Activated CD4-positive, alpha-beta T cell treated with anti-CD3 and anti-CD28 coated beads, Interleukin-2, amount 10 ng/mL, durations not matched to agents 7 days and 5 days (primary cell): ENCODE measurements at places on chromosomes 2 and 18. TPM values are rescaled to one million over a fixed set of nuclear protein-coding genes. Genes with fewer than 3 reads are reported as not detected.

DNA sequence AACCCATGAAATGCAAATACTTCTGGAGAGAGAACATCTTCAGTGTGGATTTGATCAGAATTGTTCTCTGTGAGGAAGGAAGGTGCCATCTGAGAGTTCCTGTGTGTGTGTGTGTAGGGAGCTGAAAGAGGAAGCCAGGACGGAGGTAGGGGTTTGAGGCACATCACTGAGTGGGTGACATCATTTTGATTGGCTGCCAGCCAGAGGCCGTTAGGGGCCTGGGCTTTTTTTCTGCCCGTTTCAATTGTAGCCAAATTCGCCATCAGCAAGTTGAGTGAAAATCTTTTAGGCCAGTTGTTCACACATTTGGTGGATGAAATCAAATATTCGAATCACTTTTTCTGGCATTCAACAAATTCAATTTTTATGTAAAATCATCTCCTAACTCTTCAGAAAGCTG is 48.9 kb downstream of the TSN start:
- no peak for DNase-seq
- H3K27ac ChIP-seq: no peak overlapping the region
- no peaks in the 10 kb centered on the region for H3K4me1 ChIP-seq
- H3K4me3 ChIP-seq: no peak overlapping the region
- H3K27me3 ChIP-seq: peaks cover 23% of the 10 kb centered on the region

DNA sequence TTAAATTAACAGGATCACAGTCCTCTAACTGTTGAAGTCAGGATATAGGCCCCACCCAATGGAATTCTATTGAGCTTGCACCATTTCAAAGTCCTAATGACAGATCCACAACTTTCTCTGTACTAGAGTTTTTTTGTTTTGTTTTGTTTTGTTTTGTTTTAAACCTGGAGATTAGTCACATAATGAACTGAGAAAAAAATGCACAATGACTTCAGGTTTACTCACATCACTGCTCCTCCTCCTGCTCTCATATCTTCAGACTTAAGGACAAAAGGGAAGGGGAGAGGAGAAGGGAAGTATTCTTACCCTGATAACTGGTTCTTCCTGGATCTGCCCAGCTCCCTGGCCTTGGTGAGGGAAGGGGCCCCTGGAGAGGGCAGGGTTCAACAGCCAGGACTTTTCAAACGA is 208.2 kb upstream of the EPHA4 start:
- no peak overlapping the region for H3K27ac ChIP-seq
- H3K4me3 ChIP-seq: no peak overlapping the region
- H3K27me3 ChIP-seq: no peaks in the 10 kb centered on the region
- H3K36me3 ChIP-seq: no peaks in the 10 kb centered on the region
- H3K4me1 ChIP-seq: no peaks in the 10 kb centered on the region

DNA sequence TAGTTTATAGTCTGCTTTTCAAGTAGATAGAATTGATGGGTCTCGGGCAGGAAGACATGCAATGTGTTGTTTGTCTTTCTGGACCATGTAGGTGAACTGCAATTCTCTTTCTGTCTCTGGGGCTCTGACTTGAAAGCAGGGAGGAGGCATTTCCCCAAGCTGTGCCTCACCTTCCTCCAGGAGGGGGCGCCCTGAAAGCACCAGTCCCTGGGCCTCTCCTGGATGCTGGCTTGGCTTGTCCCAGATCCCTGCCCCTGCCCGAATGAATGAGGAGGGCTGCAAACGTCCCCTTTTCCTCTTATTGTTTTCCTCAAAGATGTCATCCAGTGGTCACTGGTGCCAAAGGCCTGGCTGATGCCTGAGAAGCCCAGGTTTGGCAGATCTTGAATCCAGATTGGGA is 270.6 kb downstream of the CELF4 start:
- no peaks in the 10 kb centered on the region for H3K36me3 ChIP-seq
- H3K4me1 ChIP-seq: no peaks in the 10 kb centered on the region
- no peak overlapping the region for H3K4me3 ChIP-seq
- H3K27ac ChIP-seq: no peak overlapping the region

GRCh38 chr2:167353605-167354280 is 465.5 kb downstream of the XIRP2 start:
- H3K36me3 ChIP-seq: no peaks in the 10 kb centered on the region
- no peaks in the 10 kb centered on the region for H3K4me1 ChIP-seq
- no peak overlapping the region for H3K4me3 ChIP-seq
- no peak for DNase-seq

DNA sequence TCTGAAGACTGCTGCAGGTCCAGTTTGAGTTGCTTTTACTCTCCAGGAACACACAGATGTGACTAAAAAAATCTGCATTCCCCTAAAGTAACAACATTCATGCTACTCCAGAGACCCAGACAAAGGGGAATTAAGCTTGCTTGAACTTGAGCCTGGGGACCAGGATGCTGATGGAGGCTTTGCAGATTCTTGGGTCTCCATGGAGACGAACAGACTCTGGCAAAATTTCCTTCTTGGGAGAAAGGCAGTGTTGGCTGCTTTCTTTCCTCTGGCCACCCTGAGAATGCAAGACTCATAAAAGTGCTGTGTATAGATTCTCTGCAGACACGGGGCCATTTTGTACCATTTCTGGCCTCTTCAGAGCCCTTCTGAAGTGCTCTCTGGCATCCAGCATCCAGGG is 112.0 kb downstream of the ACTR3 start:
- no peak for DNase-seq
- no peaks in the 10 kb centered on the region for H3K4me1 ChIP-seq
- H3K4me3 ChIP-seq: no peak overlapping the region
- peaks cover 12% of the 10 kb centered on the region for H3K27me3 ChIP-seq

- H3K4me3 ChIP-seq: no peak overlapping the region
- peaks cover 19% of the 10 kb centered on the region for H3K27me3 ChIP-seq
- H3K27ac ChIP-seq: no peak overlapping the region
- DNase-seq: no peak
- H3K4me1 ChIP-seq: peaks cover 2% of the 10 kb centered on the region
Measured at GRCh38 chr2:12685145-12685544, 31.6 kb upstream of the TRIB2 start.

GRCh38 chr2:4973354-4973753 is 718.8 kb upstream of the SOX11 start:
- H3K4me1 ChIP-seq: no peaks in the 10 kb centered on the region
- DNase-seq: no peak
- no peaks in the 10 kb centered on the region for H3K36me3 ChIP-seq

GRCh38 chr2:168650781-168651180 is 151.7 kb upstream of the NOSTRIN start:
- H3K36me3 ChIP-seq: no peaks in the 10 kb centered on the region
- H3K27ac ChIP-seq: no peak overlapping the region
- H3K4me3 ChIP-seq: no peak overlapping the region
- no peaks in the 10 kb centered on the region for H3K4me1 ChIP-seq

GRCh38 chr2:82823892-82824291 is 1635.2 kb downstream of the SUCLG1 start:
- H3K36me3 ChIP-seq: no peaks in the 10 kb centered on the region
- no peak overlapping the region for H3K4me3 ChIP-seq
- no peak overlapping the region for H3K27ac ChIP-seq
- DNase-seq: no peak

DNA sequence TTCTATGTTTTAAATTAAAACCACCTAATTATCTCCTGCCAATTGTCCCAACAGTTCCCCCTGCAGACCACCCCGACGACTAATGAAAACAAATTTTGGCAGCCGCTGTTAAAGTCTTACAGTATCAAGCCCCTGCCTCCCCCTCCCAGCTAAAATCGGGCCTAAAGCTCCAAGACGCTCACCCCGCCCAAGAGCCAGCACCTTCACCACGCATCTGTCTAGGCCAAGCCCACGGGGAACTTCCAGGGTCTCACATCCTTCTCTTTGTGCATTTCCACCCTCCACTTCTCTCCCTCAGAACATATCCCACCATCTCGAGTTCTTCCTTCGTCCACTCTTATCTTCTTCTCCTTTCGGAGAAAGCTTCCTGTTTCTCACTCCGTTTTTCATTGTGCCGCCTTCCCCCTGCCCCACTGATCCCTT is 445 bp downstream of the PRPF40A start:
- peak overlapping the region; percentile 99 for H3K4me3 ChIP-seq
- peak overlapping the region; percentile 99 for H3K27ac ChIP-seq
- peak; percentile 43 for DNase-seq
- peaks cover 53% of the 10 kb centered on the region for H3K36me3 ChIP-seq
- no peaks in the 10 kb centered on the region for H3K27me3 ChIP-seq

- H3K27ac ChIP-seq: peak overlapping the region; percentile 88
- H3K27me3 ChIP-seq: no peaks in the 10 kb centered on the region
- peaks cover 82% of the 10 kb centered on the region for H3K4me1 ChIP-seq
- peak overlapping the region; percentile 92 for H3K4me3 ChIP-seq
- peaks cover 32% of the 10 kb centered on the region for H3K36me3 ChIP-seq
Measured at GRCh38 chr2:218289639-218290315, 2.5 kb downstream of the TMBIM1 start.

DNA sequence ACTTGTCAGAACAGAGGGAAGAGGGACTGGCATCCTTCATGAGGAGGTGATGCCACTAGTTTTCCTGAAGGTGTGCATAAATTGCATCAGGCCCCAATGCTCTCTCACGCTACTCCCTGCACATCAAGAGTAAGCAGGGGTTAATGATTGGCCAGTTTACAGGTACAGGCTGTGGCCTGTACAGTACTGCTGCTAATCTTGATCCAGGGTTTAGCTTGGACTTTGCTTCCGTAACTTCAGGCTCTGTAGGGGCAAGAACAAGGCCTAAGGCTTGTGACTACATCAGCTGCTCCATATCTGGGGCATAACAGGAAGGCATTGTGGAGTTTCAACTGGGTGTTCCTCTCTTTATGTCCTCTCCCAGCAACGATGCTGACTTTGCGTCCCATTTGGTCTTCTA is 96.8 kb upstream of the FZD7 start:
- no peak overlapping the region for H3K4me3 ChIP-seq
- no peak for DNase-seq
- peaks cover 3% of the 10 kb centered on the region for H3K27me3 ChIP-seq
- H3K36me3 ChIP-seq: no peaks in the 10 kb centered on the region
- H3K4me1 ChIP-seq: no peaks in the 10 kb centered on the region

GRCh38 chr2:50402654-50402960 is 629.3 kb downstream of the NRXN1 start:
- no peaks in the 10 kb centered on the region for H3K4me1 ChIP-seq
- no peaks in the 10 kb centered on the region for H3K27me3 ChIP-seq
- no peak for DNase-seq
- no peak overlapping the region for H3K4me3 ChIP-seq
- no peaks in the 10 kb centered on the region for H3K36me3 ChIP-seq

- peaks cover 2% of the 10 kb centered on the region for H3K27me3 ChIP-seq
- no peak overlapping the region for H3K27ac ChIP-seq
- no peak for DNase-seq
- H3K4me3 ChIP-seq: no peak overlapping the region
- no peaks in the 10 kb centered on the region for H3K4me1 ChIP-seq
Measured at GRCh38 chr2:1678609-1679008, 65.7 kb downstream of the PXDN start.

DNA sequence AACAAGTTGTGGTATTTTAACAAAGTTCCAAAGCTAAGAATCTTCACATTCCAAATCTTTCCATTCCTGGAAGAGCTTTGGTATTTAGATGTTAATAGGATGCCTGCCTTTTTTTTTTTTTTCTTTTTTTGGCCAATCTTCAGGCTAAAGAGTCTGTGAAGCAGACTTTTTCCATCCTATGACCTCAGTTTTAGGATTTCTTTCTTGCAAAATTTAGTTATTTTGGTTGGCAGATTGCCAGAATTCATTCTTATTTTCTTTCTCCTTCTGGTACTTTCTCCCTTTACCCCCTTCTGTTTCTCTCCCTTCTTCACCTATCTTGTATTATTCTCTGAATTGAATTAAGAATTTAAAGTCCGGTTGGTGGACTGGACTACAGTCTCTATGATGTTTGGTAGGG is 217.8 kb upstream of the REV1 start:
- H3K27ac ChIP-seq: no peak overlapping the region
- H3K4me1 ChIP-seq: no peaks in the 10 kb centered on the region
- no peak for DNase-seq
- H3K27me3 ChIP-seq: no peaks in the 10 kb centered on the region
- no peaks in the 10 kb centered on the region for H3K36me3 ChIP-seq

GRCh38 chr2:182594286-182594685 is 121.8 kb upstream of the DNAJC10 start:
- no peak for DNase-seq
- H3K4me3 ChIP-seq: no peak overlapping the region
- no peaks in the 10 kb centered on the region for H3K36me3 ChIP-seq
- H3K4me1 ChIP-seq: no peaks in the 10 kb centered on the region
- peaks cover 17% of the 10 kb centered on the region for H3K27me3 ChIP-seq
- no peak overlapping the region for H3K27ac ChIP-seq

- no peak overlapping the region for H3K27ac ChIP-seq
- no peaks in the 10 kb centered on the region for H3K36me3 ChIP-seq
- H3K4me3 ChIP-seq: no peak overlapping the region
- DNase-seq: no peak
- H3K4me1 ChIP-seq: no peaks in the 10 kb centered on the region
Measured at GRCh38 chr2:17495590-17495989, 22.6 kb downstream of the RAD51AP2 start.

GRCh38 chr2:168622559-168622958 is 166.5 kb downstream of the CERS6 start:
- H3K4me3 ChIP-seq: no peak overlapping the region
- H3K36me3 ChIP-seq: no peaks in the 10 kb centered on the region
- no peak for DNase-seq
- H3K27me3 ChIP-seq: no peaks in the 10 kb centered on the region
- H3K27ac ChIP-seq: no peak overlapping the region

GRCh38 chr2:179338681-179339080 is 74.0 kb upstream of the SESTD1 start:
- no peaks in the 10 kb centered on the region for H3K36me3 ChIP-seq
- no peak overlapping the region for H3K4me3 ChIP-seq
- peaks cover 12% of the 10 kb centered on the region for H3K27me3 ChIP-seq
- H3K4me1 ChIP-seq: no peaks in the 10 kb centered on the region
- no peak overlapping the region for H3K27ac ChIP-seq
- DNase-seq: no peak

SATB2 gene
- 0.07 TPM for total RNA-seq

MATN3 gene
- total RNA-seq: not detected

EPB41L3 gene
- 13.7 TPM for total RNA-seq

SERPINB13 gene
- total RNA-seq: not detected

CRYGC gene
- total RNA-seq: not detected

C1QL2 gene
- total RNA-seq: not detected

APOB gene
- not detected for total RNA-seq
